ENCODE measurements at places on chromosomes 3 and 15. TPM values are rescaled to one million over a fixed set of nuclear protein-coding genes. Genes with fewer than 3 reads are reported as not detected.

DNA sequence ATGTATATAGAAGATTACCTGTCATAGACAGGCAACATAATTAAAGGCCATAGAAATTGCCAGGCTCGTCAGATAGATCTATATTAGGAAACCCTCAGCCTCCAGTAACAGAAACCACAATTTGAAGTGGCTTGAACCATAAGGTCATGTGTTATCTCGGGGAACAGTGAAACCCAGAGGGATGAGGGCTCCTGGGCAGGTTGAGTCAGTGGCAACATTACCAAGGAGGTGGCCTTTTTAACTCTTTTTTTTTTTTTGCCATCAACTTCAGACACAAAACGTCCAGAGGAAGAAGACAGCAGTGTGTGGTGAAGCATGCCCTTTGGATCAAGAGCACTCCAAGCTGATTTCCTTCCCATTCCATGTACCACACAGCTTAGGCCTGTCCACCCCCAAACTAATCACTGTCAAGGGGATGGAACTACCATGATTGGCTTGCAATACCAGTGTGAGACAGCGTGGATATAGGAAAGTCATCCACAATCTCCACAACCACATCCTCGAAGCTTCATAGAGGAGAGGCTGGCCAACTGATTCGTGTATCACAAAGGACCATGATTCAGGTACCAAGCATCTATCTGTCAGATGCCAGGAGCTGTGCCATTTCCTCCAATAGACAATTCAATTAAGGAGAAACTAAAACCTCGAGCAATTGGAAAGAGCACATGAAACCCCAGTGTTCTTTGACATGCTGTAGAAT is 999 bp upstream of the KIF7 start:
- no peak for DNase-seq

Gene CELSR3
- 0.41 TPM for total RNA-seq

Gene PLXND1
- total RNA-seq, result 83.6 TPM

Gene TM4SF18
- total RNA-seq, result 4.9 TPM

DNA sequence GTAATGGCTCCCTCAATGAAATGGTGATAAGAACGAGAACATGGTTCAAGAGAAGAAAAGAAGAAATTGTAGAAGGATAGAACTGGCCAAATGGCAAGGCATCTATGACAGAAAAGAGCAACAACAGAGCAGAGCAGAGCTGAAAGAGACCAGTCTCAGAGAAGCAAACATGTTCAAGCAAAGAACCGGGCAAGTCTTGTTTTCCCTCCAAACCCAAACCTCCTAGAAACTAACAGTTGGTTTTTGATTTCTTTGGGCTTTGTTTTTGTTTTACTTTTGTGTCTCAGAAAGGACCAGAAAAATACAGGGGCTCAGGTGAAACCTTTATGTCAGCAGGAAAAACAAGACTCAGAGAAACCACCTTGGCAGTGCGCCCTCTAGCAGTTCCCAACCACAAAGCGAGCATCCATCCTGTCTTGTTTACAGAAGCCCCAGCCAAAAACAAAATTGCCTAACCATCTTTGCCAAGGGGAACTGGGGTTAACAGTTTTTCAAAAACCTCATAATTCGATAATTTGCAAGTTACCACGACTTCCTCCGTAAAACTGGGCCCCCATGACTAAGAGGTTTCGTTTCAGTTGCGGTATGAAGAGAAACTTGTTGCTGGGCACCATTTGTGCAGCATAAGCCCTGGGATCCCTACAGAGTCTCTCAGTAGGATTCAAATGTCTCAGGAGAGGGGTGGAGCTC is 159.2 kb upstream of the SLC24A5 start:
- no peak for DNase-seq

All from prostate gland (tissue), 2 donors.